ENCODE measurements at places on chromosomes 1 and 21. TPM values are rescaled to one million over a fixed set of nuclear protein-coding genes. Genes with fewer than 3 reads are reported as not detected.

The DCDC2B gene
- not detected for total RNA-seq

The GCSAML gene
- total RNA-seq: 1.1 TPM

The TMEM240 gene
- 6.7 TPM for total RNA-seq

The MDM4 gene
- 148 TPM for total RNA-seq

The SZRD1 gene
- 17.8 TPM for total RNA-seq

The HES3 gene
- total RNA-seq: not detected

The ZDHHC18 gene
- total RNA-seq: 9.2 TPM

The OR14K1 gene
- not detected for total RNA-seq

The TSPEAR gene
- total RNA-seq: 0.21 TPM

The TDRD5 gene
- total RNA-seq: 1.1 TPM

The LDLRAP1 gene
- total RNA-seq: 10.6 TPM

The AQP10 gene
- total RNA-seq: not detected

The XCL1 gene
- total RNA-seq: not detected

The SHE gene
- total RNA-seq: 17.7 TPM

The NBPF6 gene
- total RNA-seq: not detected

The SARS1 gene
- 75.3 TPM for total RNA-seq

The PTPN22 gene
- 2.3 TPM for total RNA-seq

The DMRTA2 gene
- not detected for total RNA-seq

The C1QA gene
- total RNA-seq: 41.5 TPM

The LY9 gene
- 0.11 TPM for total RNA-seq

The ZNF593OS gene
- total RNA-seq: not detected

The NTMT2 gene
- 0.48 TPM for total RNA-seq

The ADAM30 gene
- not detected for total RNA-seq

The FMN2 gene
- total RNA-seq: 2.6 TPM

The BARHL2 gene
- total RNA-seq: not detected

The GPR161 gene
- total RNA-seq: 20.5 TPM

The LCE3D gene
- total RNA-seq: not detected

The RUNX3 gene
- total RNA-seq: 0.37 TPM

The DIRAS3 gene
- 3.0 TPM for total RNA-seq

The GPR52 gene
- 4.4 TPM for total RNA-seq

The SPRR3 gene
- total RNA-seq: 10.0 TPM
